ENCODE measurements at places on chromosomes 3 and 15.

DNA sequence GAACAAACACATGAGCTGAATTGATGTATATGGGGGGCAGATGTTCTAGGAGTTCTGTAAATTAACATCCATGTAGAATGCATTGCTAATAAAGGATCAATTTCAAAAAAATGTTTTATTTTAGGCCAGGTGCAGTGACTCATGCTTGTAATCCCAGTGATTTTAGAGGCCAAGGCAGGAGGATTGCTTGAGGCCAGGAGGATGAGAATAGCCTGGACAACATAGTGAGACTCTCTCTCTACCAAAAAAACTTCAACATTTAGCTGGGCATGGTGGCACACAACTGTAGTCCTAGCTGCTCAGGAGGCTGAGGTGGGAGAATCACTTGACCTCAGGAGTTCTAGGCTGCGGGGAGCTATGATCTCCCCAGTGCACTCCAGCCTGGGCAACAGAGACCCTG lies 6.5 kb upstream of the NUP210 start:
- DNase-seq = no peak

DNA sequence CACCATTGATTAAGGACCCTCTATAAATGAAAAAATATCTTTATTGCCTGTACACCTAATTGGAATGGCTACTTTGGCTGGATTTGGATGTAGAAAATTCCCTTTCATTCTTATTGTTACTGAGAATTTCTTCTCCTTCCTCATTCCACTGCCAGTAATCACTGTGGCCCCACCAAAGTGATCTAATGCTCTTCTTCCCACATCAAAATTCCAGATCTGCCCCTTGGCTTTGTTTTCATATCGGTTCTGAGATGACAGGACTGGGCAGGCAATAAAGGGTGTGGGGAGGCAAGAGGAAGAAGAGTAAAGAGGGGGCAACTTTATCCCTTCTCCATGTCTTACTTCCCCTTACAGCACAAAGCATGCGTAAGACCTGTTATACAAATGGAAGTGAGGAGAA lies 2.1 kb downstream of the ANKUB1 start:
- DNase-seq = no peak

DNA sequence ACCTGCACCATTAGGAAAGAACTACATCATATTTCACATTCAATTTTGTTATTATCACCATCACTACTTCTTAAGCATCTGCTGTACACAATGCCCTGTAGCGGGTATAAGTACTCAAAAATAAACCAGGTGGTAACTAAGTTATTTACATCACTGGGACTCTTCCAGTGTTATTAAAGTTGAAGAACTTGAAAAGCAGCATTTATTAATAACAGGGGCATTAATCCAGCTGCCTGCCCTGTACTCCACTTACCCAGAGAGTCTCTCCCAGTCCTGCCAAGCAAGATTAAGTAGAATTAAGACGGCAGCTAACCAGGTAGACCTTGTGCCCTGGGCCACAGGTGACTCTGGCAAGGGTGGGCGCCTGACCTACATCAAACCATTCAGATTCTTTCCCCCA lies 65.2 kb downstream of the FHIT start:
- DNase-seq = no peak

GRCh38 chr3:54520060-54520459 lies 397.7 kb downstream of the CACNA2D3 start:
- no peak for DNase-seq

GRCh38 chr3:108972482-108972881 lies 18.8 kb upstream of the GUCA1C start:
- no peak for DNase-seq

- DNase-seq = no peak
Measured at GRCh38 chr3:183695569-183696364, 1.8 kb upstream of the YEATS2 start.

GRCh38 chr3:127016461-127016860 lies 33.5 kb downstream of the PLXNA1 start:
- DNase-seq = no peak

DNA sequence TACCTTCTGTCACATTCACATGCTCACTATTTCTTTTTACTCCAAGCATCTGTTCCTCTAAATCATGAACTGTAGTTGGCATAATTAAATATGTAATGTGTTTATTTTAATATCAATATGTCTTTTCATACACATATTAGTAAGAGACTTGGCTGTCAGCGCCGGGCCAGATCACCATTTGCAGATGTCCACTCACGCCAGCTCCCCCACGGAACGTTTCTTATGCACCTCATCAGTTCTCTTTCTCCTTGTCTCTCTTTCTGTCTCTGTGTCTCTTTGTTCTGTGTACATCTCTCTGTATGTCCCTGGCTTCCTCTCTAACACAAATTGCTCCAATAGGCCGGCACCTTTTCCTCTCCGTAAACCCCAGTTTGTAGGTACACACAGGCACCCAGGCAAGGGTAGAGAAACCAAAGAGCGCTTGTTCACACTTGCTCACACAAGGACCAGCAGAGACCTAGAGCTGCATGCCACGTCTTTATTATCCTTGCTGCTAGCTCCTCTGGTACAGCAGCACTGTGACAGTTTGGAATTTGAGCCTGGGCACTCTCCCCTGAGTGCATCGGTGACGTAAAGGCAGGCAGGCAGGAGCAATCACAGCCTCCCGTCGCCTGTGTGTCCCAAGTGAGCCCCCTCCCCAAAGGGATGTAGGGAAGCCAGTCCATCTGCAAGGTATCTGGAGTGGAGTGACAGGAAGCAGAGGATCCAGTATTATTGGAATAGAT lies 40.4 kb downstream of the CACNA1D start:
- no peak for DNase-seq

GRCh38 chr3:69881756-69882428 lies 117.6 kb upstream of the SAMMSON start:
- DNase-seq = no peak

DNA sequence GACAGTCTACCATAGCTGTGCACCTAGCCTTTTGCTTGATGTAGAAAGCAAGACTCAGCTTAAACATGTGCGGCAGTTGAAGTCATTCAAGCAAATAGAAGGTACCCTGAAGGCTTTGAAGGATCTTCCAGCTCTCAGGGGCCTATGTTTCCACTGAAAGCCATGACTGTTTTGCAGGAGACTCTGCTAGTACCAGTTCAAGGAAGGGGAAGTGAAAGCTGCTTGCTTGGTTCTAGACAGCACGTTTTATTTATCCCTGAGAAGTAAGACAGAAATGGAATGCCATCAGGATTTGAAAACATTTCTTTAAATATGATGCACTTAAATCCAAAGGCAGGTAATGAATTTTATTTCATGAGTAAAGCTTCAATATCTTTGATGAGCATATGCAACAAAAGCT lies 311.4 kb downstream of the PDCD6IP start:
- DNase-seq = no peak

- no peak for DNase-seq
Measured at GRCh38 chr15:37789881-37790280, 144.6 kb upstream of the TMCO5A start.

GRCh38 chr15:70204652-70205051 lies 106.9 kb upstream of the TLE3 start:
- DNase-seq = no peak

DNA sequence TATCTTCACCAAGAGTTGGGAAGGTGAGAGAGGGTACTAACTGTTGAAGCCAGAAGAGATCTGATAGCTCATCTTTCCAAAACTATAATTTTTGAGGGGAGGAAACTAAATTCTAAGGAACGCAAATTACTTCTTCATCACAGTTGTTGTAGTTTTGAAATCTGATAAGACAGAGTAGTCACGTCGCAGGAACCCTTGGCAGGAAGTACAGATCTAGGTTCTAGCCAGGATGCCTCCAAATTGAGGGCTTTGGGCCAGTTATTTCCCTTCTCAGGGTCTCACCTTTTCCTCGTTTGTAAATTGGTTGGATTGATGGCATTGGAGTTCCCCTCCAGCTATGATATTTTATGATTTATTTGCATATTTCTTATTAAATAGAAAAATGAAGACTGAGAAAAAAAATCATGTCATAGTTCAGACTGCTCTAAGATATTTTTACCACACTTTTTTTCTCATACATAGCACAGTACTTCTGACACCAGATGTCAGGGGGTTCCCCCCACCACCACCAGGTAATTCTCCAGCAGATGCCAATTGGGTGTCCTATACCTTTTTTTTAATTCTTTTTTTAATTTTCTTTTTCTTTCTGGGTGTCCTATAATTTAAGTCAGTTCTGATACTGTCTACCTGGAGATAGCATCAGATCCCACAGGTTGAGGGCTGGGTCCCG lies 32.3 kb upstream of the APH1B start:
- no peak for DNase-seq

DNA sequence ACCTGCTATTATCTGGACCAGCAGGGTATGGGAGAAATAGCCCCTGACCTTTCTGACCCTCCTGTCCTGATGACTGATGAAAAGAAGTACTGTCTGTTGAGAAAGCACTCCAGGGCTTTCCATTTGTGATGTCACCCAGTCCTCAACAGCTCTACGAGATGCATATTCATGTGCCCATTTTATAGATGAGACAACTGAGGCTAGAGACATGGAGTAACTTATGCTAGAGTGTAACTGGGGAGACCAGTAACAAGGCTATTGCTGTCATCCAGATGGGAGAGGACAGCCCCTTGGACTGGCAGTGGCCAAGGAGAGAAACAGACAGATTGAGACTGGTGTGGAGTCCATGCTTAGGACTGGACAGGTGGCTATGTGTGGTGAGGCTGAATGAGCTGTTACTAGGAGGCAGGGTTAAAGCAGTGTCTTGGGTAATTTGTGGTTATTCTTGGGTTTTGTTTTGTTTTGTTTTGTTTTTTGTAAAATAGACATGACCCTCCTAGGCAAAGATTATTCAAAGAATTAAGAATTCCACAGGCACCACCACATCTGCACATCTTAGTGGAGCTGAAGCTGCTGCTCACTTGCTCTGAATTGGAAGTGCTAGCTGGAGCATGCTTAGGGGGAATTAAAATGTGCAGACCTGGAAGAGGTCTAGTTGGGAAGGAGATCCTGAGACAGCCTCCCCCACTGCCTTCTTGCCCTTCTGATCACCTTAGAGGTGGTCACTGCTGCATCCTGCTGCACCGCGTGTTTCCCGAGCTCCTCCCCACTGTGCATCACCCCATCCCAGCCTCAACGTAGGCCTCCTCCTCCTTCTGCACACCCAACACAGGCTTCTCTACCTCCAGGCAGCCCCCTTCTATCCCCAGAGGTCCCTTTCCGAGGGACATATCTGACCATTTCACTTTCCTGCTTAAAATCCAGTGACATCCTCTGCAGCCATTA lies 8.4 kb downstream of the HRH1 start:
- DNase-seq = no peak

- DNase-seq = no peak
Measured at GRCh38 chr3:31448035-31448881, 84.5 kb upstream of the STT3B start.

GRCh38 chr15:95887666-95888390 lies 442.7 kb upstream of the NR2F2 start:
- no peak for DNase-seq

GRCh38 chr15:36517758-36518157 lies 61.7 kb upstream of the CDIN1 start:
- DNase-seq = no peak

DNA sequence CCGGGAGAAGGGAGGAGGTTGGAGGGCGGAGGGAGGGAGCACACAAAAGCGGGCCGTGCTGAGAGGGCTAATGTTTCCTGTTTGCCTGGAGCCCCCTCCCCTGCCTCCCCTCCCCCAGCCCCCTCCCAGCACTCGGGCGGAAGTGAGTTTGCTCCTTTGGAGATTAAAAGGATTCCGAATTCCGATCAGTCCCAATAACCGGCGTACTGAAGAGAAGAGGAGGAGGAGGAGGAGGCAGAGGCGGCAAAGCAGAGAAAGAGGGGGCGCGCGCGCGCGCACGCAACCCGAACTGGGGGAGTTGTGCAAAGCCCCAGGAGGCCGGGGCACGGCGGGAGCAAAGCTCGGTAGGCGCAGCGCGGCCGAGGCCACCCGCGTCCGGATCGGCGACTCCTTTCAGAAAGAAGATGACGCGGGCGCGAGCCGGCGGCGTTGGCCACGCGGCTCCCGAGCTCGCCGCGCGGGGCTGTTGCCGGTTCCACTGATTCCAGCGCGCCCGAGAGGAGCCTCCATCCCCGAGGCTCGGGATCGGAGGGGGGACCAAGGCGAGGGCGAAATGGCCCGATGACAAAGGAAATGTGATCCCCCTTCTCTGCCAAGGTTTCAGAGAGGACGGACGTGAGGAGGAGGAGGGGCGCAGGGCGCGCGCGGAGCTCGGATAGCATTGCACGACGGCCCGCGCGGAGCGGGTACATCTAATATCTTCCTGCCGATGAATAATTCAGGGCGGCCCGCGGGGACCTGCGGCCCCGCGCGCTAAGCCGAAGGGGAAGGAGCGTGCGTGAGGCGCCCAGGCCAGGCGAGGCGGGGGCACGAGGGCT lies 1.1 kb upstream of the TRIM71 start:
- DNase-seq = no peak

DNA sequence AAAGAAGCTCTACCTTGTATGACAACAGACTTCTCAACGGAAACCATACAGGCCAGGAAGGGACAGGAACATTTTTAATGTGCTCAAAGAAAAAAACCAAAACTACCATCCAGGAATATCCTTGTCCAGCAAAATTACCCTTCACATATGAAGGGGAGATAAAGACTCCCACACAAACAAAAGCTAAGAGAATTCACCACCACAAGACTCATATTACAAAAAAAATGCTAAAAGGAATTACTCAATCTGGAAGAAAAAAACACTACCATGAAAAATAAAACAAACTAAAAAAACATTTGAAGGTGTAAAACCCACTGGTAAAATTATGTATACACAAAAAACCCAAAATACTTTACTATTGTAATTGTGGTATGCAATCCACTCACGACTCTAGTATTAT lies 57.2 kb downstream of the DLG1 start:
- no peak for DNase-seq

DNA sequence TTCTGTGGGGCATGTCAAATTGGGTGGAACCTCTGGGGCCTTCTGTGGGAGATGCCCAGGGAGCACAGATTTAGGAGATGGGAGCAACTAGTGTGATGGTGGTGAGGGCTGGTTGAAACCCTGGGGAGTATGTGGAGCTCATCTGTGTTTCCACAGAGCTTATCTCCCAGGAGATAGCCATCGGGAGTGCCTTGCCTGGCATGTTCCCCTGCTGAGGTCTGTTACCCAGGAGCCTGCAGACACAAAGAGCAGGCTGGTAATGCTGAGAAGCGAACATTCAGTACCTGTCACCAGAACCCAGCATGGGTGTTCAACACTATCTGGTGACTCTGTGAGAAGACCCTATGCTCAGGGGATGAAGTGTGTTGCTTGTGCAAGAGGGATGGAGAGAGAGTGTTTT lies 85.0 kb downstream of the CLSTN2 start:
- no peak for DNase-seq

All from stimulated activated effector memory CD8-positive, alpha-beta T cell treated with anti-CD3 and anti-CD28 coated beads, Interleukin-12 subunit alpha, Interleukin-12 subunit beta, amount 100 ng/mL, for 72 hours (primary cell).